Pancreas (tissue), 10 donors: ENCODE measurements at places on chromosomes 2 and 18.

GRCh38 chr2:27154488-27154887, 5.7 kb downstream of the TCF23 start:
- DNase-seq = no peak

DNA sequence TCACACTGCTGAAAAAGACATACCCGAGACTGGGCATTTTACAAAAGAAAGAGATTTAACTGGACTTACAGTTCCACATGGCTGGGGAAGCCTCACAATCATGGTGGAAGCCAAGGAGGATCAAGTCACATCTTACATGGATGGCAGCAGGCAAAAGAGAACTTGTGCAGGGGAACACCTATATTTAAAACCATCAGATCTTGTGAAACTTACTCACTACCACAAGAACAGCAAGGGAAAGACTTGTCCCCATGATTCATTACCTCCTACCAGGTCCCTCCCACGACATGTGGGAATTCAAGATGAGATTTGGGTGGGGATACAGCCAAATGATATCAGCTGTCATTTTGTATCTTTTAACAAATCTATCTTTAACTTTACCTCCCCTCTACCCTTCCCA, 251.1 kb upstream of the RASGRP3 start:
- no peak for DNase-seq

GRCh38 chr2:4486971-4487370, 783.6 kb downstream of the DCDC2C start:
- DNase-seq = no peak

DNA sequence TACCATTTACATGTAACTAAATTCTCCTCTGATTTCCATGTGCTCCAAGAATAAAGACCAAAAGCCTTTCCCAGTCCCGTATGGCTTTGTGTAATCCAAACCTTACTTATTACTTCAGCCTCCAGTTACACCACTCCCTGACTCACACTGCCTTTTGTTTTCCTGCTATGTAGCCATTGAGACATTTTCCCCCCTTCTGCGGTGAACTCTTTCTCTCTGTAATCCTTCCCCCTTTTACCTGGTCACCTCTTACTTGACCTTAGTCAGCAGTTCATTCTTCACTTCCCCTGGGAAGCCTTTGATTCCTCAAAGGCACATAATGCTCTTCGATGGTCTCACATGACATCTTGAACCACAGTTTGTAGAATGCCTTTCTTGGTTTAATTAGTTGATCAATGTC, 256.0 kb upstream of the FANCL start:
- DNase-seq = no peak

DNA sequence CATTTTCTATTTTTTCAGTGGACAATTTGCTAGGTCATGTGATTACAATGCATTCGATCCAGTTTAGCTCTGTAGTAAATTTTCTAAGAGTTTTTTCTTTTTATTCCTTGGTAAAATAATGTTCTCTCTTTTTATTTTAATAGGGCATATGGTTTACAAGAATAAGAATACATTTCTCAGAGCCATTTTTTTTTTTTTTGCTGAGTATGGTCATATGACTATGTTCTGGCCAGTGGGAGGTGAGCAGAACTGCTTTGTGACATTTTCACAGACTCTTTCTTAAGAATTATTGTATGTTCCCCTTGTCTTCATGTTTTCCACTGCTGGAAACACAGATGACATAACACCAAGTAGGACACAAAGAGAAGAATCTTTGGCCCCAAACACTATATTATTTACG, 626.6 kb upstream of the FSHR start:
- DNase-seq = no peak

GRCh38 chr2:12045864-12046291, 299.4 kb downstream of the LPIN1 start:
- DNase-seq = no peak
